ENCODE measurements at places on chromosomes 13 and 19.
A peak's percentile ranks its signal among the peaks of the same experiment; 100 is the strongest.

- no peak for DNase-seq
Measured at GRCh38 chr19:54420068-54420382, 4.8 kb downstream of the TTYH1 start.

DNA sequence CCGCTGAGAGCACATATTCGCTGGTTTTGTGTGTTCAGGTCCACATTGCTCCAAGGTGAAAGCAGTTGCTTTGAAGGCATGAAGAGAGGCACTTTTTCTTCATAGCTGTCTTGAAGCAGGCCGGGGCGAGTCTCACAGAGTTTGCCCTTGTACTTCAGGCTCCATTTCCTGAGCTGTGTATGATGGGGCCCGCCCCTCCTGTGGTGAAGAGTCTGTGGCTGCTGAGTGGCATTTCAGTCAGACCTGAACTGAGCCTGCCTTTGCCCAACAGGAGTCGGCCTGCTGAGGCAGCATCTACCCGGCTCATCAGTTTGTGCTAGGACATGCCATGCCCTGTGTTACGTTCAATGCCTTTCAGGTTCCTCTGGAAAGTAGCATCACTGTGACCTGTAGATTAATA is 44.4 kb upstream of the C1QTNF9 start:
- DNase-seq, result peak; percentile 49

DNA sequence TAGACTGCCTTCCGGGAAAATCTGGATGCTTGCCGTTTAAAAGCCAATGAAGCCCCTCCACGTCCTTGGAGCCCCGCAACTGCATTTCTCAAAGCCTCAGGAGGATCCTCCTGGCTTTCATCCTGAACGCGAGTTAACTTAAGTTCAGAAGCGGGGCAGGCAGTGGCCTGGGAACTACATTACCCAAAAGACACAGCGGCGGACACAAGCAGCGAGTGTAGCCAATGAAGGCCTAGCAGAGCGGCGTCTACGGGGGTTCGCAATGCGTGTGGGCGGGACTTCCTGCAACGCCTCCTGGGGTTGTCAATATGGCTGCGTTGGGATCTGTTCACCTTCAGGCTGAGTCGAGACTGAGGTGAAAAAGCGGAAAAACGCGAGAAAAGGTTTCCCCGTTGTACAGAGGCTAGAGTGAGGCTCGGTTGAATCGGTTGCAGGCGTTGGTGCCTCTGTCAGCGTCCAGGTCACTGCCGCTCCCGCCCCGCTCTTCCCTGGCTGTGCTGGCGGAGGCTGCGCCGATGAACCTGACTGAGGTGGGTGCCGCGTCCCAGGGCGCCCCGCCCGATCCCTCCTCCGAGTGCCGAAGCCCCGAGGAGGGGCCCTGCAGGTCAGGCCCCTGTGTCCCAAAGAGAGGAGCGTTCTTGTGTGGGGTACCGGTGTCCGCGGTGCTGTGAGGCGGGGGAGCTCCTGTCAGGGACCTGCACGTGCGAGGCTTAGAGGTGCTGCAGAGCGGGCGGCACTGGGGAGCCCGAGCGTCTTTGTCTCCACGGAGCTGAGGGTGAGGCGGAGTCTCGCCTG is at the start of gene ZNF17:
TSS of gene ZNF17 (plus strand) at position 285 of the 795 bp plus-strand sequence. CDS start 2,455 bp downstream, outside the sequence.
- DNase-seq, result peak; percentile 97

- DNase-seq, result no peak
Measured at GRCh38 chr13:36395280-36395679, 37.0 kb upstream of the CCNA1 start.

GRCh38 chr13:54449922-54450321 is 1421.3 kb downstream of the OLFM4 start:
- no peak for DNase-seq

Measured in mucosa of descending colon (tissue), 3 donors.